ENCODE measurements at places on chromosomes 5 and 9.

DNA sequence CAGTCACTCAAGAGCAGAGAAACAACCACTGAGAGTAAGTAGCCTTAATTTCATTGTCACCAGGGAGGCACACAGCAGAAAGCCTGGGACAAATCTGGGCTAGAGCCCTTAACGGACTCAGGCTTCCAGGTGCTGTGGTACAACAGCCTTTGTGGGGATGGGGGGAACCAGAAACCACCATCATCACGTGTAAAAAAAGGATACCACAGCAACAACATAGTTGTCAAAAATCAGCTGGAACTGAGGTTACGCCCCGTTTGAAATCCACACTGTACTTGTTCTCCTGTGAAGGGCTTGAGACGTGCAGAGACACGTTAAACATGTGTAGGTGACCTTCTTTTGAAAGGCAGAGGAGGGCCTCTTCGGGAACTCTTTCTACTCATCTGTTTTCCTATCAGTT is 16.6 kb upstream of the PLPP1 start:
- DNase-seq, result no peak

GRCh38 chr9:7313389-7313788 is 486.2 kb downstream of the DMAC1 start:
- no peak for DNase-seq

DNA sequence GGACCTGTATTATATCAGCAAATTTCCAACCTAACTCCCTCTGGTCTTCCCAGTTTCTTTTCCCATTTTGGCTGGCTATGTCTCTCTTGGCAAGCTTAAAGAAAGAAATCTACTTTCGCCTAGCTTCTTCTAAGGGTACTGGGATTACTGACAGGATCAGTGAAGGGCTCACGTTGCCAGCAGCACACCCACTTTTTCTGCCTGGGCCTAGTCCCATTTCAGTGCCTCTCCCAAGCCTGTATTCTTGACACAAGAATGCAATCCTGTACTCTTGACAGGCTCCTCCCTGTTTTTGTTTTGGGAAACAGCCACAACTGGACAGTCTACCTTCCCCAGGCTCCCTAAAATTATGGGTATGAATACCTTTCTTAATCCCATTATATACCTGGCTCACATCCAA is 170.5 kb downstream of the EPB41L4A start:
- DNase-seq, result no peak

GRCh38 chr9:126880947-126881332 is 20.5 kb downstream of the ZBTB34 start:
- no peak for DNase-seq

GRCh38 chr9:110742741-110743371 is 74.3 kb downstream of the MUSK start:
- no peak for DNase-seq

- no peak for DNase-seq
Measured at GRCh38 chr5:53481159-53481886, 894 bp downstream of the FST start.

DNA sequence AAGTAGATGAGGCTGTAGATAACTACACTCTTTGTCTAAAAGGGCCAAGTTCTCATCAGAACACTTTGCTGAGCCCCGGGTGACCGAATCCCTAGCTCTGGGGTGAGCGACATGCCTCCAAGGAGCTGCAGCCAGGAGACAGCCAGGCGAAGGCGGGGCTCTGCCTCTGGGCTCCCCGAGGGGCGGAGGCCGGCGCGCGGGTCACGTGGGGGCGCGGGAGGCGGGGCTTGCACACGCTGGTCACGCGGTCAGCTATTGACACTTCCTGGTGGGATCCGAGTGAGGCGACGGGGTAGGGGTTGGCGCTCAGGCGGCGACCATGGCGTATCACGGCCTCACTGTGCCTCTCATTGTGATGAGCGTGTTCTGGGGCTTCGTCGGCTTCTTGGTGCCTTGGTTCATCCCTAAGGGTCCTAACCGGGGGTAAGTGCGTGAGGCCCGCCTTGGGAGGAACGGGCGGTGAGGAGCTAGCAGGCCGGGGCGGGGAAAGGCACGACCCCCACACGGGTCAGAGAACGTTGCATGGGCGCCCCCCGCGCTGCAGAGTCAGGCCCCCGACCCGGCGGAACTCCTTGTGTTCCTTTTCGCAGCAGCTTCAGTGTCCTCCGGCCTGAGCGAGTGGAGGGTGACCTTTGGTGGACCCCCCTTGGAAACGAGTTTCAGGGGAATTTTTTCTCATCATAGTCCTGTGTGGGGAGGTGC is at the start of gene ATP6V0E1:
ATP6V0E1 (plus strand) TSS at position 230 of the 702 bp plus-strand sequence; CDS start at position 320, 90 bp downstream.
- peak; percentile 46 for DNase-seq

DNA sequence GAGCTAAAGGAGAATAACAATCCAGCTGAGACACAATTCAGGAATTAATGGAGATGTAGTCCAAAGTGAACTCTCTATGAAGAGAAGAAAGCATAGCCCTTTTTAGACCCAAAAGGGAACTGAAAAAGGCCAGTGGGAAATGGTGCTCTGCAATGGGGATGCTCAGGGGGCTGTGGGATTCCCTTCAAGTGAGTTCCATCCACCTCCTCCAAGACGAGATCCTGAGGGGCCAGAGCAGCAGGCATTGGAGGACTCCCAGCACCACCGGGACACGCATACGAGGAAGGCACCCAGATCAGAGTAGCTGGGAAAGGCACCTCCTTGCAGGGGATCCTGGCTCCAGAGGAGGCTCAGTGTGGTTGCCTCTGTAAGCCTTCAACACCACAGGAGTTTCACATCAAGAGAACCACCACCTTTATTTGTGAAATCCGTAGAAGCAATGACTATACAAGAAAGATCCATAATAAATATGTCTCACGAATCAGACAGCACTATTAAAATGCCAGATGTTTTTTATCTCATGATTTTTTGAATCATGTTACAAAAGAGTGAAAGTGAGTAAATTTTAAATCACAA is 288.2 kb downstream of the MED10 start:
- no peak for DNase-seq

GRCh38 chr9:108760841-108761240 is 94.9 kb downstream of the ACTL7B start:
- DNase-seq, result no peak

GRCh38 chr9:8816361-8816760 is 1016.8 kb upstream of the DMAC1 start:
- DNase-seq, result no peak

DNA sequence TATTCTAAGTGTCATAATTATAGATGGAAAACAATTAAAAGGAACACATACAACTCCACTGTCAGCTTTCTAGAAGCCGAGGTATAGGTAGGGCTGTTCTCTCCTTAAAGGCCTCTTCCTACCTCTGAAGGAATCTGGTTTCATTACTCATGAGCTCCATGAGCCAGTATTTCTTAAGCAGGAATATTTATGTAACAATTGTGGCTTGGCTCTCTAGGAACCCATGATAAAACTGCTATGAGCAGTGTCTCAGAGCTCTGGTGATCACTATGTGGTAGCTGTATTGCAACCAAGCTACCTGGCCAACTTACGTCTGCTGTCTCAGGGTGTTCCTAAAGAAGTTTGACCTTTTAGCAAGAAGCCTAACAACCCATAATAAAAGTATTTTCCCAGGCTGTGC is 157.7 kb downstream of the CEP120 start:
- no peak for DNase-seq

- no peak for DNase-seq
Measured at GRCh38 chr5:150082889-150083288, 3.5 kb downstream of the CSF1R start.

DNA sequence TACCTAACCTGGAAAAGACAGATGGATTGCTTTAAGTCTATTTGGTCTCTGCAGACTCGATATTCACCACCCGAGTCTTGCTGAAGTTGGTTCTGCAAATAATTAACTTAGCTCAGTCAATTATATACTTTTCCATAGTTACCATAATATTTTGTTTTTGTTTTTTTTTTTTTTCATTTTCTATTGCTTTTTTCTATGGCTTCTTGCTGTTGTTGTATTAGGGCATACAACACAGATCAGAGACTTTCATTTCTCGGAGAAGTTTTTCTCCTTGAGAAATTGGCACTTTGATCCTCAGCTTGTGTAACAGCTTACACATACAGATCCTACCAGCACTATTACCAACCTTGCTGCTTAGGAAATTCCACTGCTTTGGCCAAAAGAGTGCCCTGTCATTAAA is 88.0 kb downstream of the GPR21 start:
- no peak for DNase-seq

- no peak for DNase-seq
Measured at GRCh38 chr5:1883120-1883924, 597 bp upstream of the IRX4 start.

- no peak for DNase-seq
Measured at GRCh38 chr9:6567140-6567591, 78.4 kb downstream of the GLDC start.

DNA sequence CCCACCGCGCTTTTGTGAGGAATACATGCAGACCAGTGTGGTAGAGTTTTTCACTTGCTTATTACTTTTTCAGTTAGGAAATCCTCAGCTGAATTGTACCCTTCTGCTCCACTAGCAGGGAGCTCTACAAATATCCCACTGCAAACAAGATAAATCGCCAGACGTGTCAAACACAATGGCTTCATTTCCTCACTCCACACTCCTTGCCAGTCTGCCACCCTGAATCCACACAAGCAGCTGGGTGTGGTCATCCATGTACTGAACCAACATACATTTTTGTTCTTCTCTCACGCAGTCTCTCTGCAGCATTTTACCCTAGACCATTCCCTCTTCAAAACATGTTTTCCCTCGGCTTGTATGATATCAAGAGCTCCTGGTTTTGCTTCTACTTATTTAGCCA is 3.7 kb upstream of the ROR2 start:
- DNase-seq, result no peak

DNA sequence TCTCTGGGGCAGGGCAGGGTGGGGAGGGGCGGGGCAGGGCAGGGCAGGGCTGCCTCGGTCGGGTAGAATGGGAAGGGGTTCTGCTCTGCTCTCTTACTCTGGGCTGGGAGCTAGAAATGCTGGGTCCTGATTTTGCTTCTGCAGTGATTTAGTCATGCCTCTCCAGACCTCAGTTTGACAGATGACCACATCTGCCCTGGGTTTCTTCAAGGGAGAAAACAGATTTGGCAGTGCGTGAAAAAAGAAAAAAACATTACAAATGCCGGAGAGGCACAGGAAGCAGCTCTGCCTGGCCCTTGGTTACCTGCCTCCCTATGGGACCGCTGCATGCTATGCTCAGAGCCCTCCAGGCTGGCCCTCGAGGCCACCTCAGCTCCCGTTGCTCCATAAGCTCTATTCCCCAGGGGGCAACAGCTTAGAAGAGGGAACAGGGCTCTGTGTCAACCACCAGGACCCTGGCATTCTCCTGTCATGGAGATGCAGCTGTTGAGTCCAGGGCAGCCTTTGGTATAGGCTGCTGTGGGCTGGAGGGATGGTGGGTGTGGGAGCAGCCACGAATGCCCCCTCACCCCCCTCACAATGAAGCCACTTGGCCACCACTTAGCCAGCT is 53.2 kb upstream of the UBTD2 start:
- no peak for DNase-seq

GRCh38 chr5:143898916-143899591 is 87.1 kb downstream of the HMHB1 start:
- no peak for DNase-seq

GRCh38 chr9:123637606-123637944 is 281.6 kb downstream of the CRB2 start:
- DNase-seq, result no peak

DNA sequence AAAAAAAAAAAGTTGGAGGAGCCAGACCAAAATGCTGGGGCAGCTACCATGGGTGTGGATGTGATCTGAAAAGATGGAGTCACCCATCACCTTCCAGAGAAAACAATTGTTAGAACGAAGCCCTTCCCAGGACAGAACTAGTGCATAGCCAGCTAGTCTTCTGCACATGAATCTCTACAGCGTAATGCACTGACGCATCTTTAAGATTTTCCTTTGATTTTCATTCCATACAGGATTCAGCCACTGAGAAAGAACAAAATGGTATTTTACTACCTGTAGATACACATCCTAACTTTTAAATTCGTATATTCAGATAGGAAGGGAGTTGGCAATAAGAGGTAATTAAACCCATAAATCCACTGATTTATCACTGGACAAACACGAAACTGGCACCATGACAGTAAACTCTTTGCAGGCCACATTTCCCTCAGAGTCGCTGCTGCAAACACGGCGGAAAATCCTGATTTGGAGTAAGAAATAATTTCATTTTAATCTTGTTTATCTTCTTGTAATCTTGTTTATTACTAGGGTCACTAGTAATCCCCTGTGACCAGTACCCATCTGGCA is 206.6 kb downstream of the SPOCK1 start:
- DNase-seq, result no peak

GRCh38 chr5:68194386-68194785 is 21.2 kb upstream of the PIK3R1 start:
- no peak for DNase-seq

DNA sequence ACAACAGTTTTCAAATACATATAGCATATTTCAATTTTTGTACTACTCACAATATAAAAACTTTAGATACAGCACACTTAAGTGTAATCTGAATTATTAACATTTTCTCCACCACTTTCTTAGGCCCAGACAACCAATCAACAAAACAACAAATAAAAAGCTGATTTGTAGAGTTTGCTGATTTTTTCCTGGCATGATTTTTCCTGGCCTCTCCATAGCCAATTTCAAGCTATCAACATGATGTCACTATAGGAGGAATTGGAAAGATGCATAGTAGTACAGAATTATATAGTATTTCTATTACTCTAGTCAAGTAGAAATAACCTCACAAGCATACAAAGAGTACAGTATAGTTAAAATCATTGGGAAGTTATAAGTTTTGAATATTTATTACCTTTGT is 35.1 kb upstream of the ADAMTS19 start:
- no peak for DNase-seq

DNA sequence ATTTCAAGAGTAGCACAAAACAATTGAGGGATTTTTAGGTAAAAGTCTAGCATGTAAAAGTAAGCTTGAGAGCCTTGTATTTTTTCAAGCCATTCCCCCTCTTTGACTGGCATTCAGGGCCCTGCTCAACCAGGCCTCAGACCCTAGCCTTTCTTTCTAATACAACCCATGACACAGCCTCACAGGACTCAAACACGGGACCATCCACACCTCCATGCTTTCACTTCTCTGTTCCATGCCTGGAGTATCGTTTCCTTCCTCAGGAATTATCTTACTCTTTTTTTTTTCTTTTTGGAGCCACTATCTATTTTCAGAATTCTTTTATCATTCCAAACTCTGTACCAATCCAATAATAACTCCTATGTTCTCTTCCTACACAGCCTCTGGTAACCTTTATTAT is 560.2 kb upstream of the CLINT1 start:
- DNase-seq, result no peak

- DNase-seq, result no peak
Measured at GRCh38 chr5:36389245-36389644, 87.5 kb upstream of the RANBP3L start.

GRCh38 chr9:128727640-128728248 is 3.8 kb upstream of the ZDHHC12 start:
- no peak for DNase-seq

DNA sequence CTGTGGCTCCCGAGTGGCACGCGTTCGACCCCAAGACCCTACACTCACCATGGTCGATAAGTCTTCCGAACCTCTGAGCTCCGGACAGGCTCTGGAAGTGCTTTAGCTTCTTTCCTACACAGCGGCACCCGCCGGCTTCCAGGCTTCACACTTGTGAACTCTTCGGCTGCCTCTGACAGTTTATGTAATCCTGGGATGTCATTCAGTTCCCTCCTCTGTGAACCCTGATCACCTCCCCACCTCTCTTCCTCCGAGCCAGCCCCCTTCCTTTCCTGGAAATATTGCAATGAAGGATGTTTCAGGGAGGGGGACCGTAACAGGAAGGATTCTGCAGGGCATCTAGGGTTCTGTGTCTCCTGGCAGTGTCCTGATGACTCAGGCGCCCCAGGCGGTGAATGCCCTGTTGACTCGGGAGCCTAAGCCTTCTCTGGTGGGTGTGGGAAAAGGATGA is at the start of gene CD14:
CD14 (minus strand) TSS at position 155 of the 451 bp plus-strand sequence; CDS start at position 51, 104 bp downstream.
- no peak for DNase-seq

GRCh38 chr5:68746643-68747420 is 347.0 kb upstream of the SLC30A5 start:
- no peak for DNase-seq
